Muscle of arm (tissue), 14 donors: ENCODE measurements at places on chromosomes 5 and 9. TPM values are rescaled to one million over a fixed set of nuclear protein-coding genes. Genes with fewer than 3 reads are reported as not detected.

The GMCL2 gene
- not detected for polyA plus RNA-seq

The TMEM252 gene
- 1.7 TPM for polyA plus RNA-seq

The GRIN3A gene
- 1.0 TPM for polyA plus RNA-seq

The ANKRD20A1 gene
- polyA plus RNA-seq: not detected

The PTGR1 gene
- polyA plus RNA-seq: 54.0 TPM

The PCDHA9 gene
- polyA plus RNA-seq: 0.04 TPM

The ALDH1A1 gene
- 22.3 TPM for polyA plus RNA-seq

The LCN6 gene
- polyA plus RNA-seq: 0.40 TPM

The CATSPER3 gene
- polyA plus RNA-seq: not detected

The FOXD4L4 gene
- 0.08 TPM for polyA plus RNA-seq

The ADCY2 gene
- 52.0 TPM for polyA plus RNA-seq

The PTRH1 gene
- 4.0 TPM for polyA plus RNA-seq

The CXCL14 gene
- 31.1 TPM for polyA plus RNA-seq

The ZSWIM6 gene
- polyA plus RNA-seq: 15.5 TPM

The DRD1 gene
- polyA plus RNA-seq: not detected

The SLCO6A1 gene
- polyA plus RNA-seq: 0.49 TPM

The LCN9 gene
- not detected for polyA plus RNA-seq

The CAMLG gene
- 46.1 TPM for polyA plus RNA-seq

The GARIN3 gene
- polyA plus RNA-seq: not detected

The S1PR3 gene
- 26.7 TPM for polyA plus RNA-seq

The ACOT12 gene
- not detected for polyA plus RNA-seq

The CCL19 gene
- not detected for polyA plus RNA-seq

The CDH9 gene
- polyA plus RNA-seq: 0.09 TPM

The CACNA1B gene
- polyA plus RNA-seq: 0.28 TPM

The MARCHF3 gene
- 10.4 TPM for polyA plus RNA-seq

The ASS1 gene
- 83.3 TPM for polyA plus RNA-seq

The NPR3 gene
- polyA plus RNA-seq: 34.5 TPM

The PCDHA7 gene
- not detected for polyA plus RNA-seq
